ENCODE measurements at places on chromosomes 7 and 10. TPM values are rescaled to one million over a fixed set of nuclear protein-coding genes. Genes with fewer than 3 reads are reported as not detected.

The NPSR1 gene
- polyA plus RNA-seq: not detected

The CRYGN gene
- 0.10 TPM for polyA plus RNA-seq

The C1GALT1 gene
- 7.9 TPM for polyA plus RNA-seq

The BHLHA15 gene
- not detected for polyA plus RNA-seq

The SYNPO2L gene
- 0.05 TPM for polyA plus RNA-seq
